Glomerular endothelial cell (primary cell): ENCODE measurements at places on chromosomes 5 and 9. TPM values are rescaled to one million over a fixed set of nuclear protein-coding genes. Genes with fewer than 3 reads are reported as not detected.

The LOX gene
- total RNA-seq = 31.0 and 164 TPM in 2 replicates

The CYSRT1 gene
- total RNA-seq = 0.41 and 0.78 TPM in 2 replicates

The EIF4EBP3 gene
- 1.3 and 3.0 TPM in 2 replicates for total RNA-seq

The BARHL1 gene
- total RNA-seq = not detected in 2 replicates

The HOMER1 gene
- total RNA-seq = 2.7 and 4.7 TPM in 2 replicates

The HNRNPK gene
- 557 and 583 TPM in 2 replicates for total RNA-seq

The DCANP1 gene
- not detected in 2 replicates for total RNA-seq

The ARID3C gene
- 0.29 TPM in 1 of 2 replicates, not detected in the other for total RNA-seq

The PGM5 gene
- total RNA-seq = 1.4 and 3.3 TPM in 2 replicates

The CNOT8 gene
- 70.3 and 79.4 TPM in 2 replicates for total RNA-seq

The PAEP gene
- total RNA-seq = not detected in 2 replicates

The ANKRD34B gene
- 0.05 and 0.06 TPM in 2 replicates for total RNA-seq

The PCDHGB4 gene
- 11.1 and 19.5 TPM in 2 replicates for total RNA-seq

The KDM3B gene
- total RNA-seq = 41.2 and 44.0 TPM in 2 replicates

The ARHGEF28 gene
- 83.0 and 143 TPM in 2 replicates for total RNA-seq

The AK3 gene
- 63.6 and 66.4 TPM in 2 replicates for total RNA-seq

The EGFLAM gene
- 1.2 and 4.3 TPM in 2 replicates for total RNA-seq

The FRMD3 gene
- total RNA-seq = 6.1 TPM in 2 replicates

The SPATA31A3 gene
- total RNA-seq = not detected in 2 replicates

The OBP2A gene
- not detected in 2 replicates for total RNA-seq

The ZNF367 gene
- total RNA-seq = 0.68 and 1.8 TPM in 2 replicates

The F2RL2 gene
- total RNA-seq = 13.3 and 30.9 TPM in 2 replicates

The ZMYND19 gene
- total RNA-seq = 30.2 and 31.2 TPM in 2 replicates

The HRCT1 gene
- total RNA-seq = 0.47 and 0.63 TPM in 2 replicates

The NXNL2 gene
- total RNA-seq = 0.29 TPM in 1 of 2 replicates, not detected in the other

The IDNK gene
- total RNA-seq = 4.6 and 4.9 TPM in 2 replicates

The TYRP1 gene
- not detected in 2 replicates for total RNA-seq

The POLE3 gene
- total RNA-seq = 36.9 and 40.0 TPM in 2 replicates

The GRM6 gene
- total RNA-seq = not detected in 2 replicates

The PDE6A gene
- not detected in 2 replicates for total RNA-seq

The OR13C8 gene
- total RNA-seq = not detected in 2 replicates

The GARIN3 gene
- not detected in 2 replicates for total RNA-seq

The SCGB3A2 gene
- not detected in 2 replicates for total RNA-seq

The AK1 gene
- total RNA-seq = 80.6 and 88.4 TPM in 2 replicates

The TLX3 gene
- total RNA-seq = not detected in 2 replicates

The ZBED3 gene
- total RNA-seq = 7.1 and 12.0 TPM in 2 replicates

The GABRA1 gene
- total RNA-seq = not detected in 2 replicates

The TTC23L gene
- 0.41 and 0.63 TPM in 2 replicates for total RNA-seq

The TMEM215 gene
- total RNA-seq = not detected in 2 replicates

The ELOVL7 gene
- 0.73 TPM in 1 of 2 replicates, not detected in the other for total RNA-seq

The GLDC gene
- 1.7 and 8.0 TPM in 2 replicates for total RNA-seq
